Stimulated activated CD8-positive, alpha-beta memory T cell treated with anti-CD3 and anti-CD28 coated beads, Interleukin-15, amount 100 ng/mL, for 48 hours (primary cell): ENCODE measurements at places on chromosomes 1 and 21.

DNA sequence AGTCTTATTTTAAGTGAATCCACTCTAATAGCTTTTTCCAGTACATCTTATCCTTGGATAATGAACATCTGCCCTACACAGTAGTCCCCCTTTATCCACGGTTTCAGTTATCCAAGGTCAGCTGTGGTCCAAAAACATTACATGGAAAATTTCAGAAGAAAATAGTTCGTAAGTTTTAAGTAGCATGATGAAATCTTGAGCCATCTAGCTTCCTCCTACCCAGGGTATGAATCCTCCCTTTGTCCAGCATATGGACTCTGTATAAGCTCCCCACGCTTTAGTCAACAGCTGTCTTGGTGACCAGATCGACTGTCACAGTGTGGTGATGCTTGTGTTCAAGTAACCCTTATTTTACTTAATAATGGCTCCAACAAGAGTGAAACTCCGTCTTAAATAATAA is 2.6 kb downstream of the GLRX2 start:
- DNase-seq, result no peak

- no peak for DNase-seq
These were observed 953 bp upstream of the NDUFS2 start for GRCh38 chr1:161200992-161201835.

DNA sequence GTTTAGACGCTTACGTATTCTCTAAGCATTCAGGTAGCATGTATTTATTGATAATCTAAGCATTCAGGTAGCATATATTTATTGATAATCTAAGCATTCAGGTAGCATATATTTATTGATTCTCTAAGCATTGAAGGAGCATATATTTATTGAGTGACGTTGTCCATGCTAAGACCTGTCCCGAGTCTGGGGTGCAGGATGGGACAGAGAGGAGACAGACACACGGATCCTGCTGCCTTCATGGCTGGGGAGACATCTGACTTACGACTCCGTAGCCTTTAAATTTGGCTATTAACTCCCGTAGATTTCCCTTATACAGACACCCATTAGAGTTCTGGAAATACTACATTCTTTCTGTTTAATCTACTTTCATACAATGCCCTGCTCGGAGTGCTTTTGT is 982 bp downstream of the SCCPDH start:
- DNase-seq, result no peak

DNA sequence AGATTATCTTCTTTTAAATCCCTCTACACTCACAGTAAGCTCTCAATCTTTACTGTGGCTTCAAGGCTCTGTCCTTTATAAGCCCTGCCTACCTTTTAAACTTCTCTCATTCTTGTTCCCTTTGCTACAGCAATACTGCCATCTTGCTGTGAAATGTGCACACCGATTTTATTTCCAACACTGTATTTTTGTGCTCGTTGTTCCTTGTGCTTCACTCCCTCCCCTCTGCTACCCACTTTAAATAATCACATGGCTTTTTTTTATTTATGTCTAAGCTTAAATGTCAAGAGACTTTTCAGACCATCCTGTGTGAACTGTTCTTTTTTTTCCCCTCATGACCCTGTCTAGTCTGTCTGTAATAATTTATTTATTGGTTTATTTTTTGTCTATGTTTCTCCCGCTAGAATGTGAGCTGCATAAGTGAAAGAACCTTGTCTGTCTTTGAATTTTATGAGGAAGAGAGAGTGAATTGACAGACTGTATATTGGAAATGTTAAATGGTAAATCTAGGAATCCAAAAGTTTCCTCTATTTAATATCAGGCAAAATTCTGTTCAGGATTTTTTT is 45.7 kb downstream of the ABCD3 start:
- no peak for DNase-seq

- DNase-seq, result no peak
These were observed 6.2 kb upstream of the MAPKAPK2 start for GRCh38 chr1:206678490-206678889.

DNA sequence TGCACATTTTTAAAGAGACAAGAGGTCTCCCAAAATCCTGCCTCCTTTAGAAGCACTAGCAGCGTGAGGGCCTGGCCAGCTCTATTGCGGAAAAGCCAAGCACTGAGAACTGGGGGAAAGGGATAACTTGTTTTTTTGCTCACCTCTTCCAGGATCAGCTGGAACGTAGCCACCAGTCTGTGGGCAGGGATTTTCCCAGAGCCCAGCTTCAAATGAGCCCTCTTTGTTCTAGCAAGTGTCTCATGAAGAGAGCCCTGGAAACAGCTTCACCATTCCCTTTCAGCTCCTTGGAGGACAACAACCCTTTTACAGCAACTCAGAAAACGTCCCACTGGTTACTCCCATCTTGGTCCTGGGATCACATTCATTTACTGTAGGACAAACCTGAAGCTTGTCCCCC is 195.4 kb downstream of the LMX1A start:
- DNase-seq, result no peak

DNA sequence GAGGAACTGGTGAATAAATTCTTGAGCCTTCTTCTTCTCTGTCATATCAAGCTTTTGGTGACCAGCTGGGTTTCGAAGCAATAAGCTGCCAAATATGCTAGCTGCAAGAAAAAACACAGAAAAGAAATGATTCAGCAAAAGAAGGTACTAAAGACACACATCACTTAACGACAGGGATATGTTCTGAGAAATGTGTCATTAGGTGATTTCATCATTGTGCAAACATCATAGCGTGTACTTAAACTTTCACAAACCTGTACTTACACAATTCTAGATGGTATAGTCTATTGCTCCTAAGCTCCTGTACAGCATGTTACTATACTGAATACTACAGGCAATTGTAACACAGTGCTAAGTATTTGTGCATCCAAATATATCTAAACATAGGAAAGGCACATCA is 2.9 kb upstream of the MTF1 start:
- DNase-seq, result no peak

GRCh38 chr1:183227422-183228346 is 41.6 kb downstream of the LAMC2 start:
- DNase-seq, result peak; percentile 9

DNA sequence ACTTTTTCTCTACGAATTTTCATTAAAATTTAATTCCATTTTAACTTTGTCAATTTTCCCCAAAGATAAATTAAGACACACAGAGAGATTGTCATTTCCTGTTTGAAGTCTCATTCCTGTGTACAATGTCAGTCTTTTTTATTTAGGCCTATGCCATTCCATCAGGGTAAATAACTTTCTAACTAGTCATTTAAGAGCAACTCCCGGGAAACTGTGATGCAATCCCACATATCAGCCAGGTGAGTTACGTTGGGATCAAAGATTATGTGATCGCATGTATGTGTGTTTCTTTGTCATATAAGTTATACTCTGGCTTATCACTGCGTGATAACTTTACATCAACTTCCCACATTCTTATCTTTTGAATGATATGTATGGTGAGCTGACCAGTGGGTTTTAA is 86.1 kb upstream of the S1PR1 start:
- DNase-seq, result no peak

- no peak for DNase-seq
These were observed 28.4 kb upstream of the TMEM125 start for GRCh38 chr1:43241413-43241836.

DNA sequence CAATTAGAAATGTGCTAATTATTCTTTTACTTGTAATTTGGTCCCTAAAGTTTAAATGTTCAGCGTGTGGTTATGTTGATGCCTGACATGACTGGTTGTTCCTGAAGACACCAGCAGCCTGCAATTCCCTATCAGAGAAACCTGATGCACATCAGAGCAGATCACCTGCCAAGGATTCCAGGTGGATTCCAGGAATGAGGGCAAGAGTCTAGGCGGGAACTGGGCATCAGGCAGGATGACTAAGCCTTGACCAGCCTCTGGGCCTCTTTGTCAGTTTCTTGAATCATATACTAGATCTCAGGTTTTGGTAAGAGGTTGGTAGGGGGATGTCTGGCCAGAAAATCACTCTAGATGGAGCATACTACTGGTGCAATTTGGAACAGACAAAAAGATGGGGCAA is 130.7 kb upstream of the TNR start:
- DNase-seq, result no peak

GRCh38 chr1:206001476-206001888 is 1.7 kb downstream of the RAB7B start:
- DNase-seq, result peak; percentile 22

GRCh38 chr1:36223381-36223995 is 755 bp upstream of the THRAP3 start:
- no peak for DNase-seq

GRCh38 chr1:179105393-179105792 is 23.5 kb downstream of the TOR3A start:
- no peak for DNase-seq

DNA sequence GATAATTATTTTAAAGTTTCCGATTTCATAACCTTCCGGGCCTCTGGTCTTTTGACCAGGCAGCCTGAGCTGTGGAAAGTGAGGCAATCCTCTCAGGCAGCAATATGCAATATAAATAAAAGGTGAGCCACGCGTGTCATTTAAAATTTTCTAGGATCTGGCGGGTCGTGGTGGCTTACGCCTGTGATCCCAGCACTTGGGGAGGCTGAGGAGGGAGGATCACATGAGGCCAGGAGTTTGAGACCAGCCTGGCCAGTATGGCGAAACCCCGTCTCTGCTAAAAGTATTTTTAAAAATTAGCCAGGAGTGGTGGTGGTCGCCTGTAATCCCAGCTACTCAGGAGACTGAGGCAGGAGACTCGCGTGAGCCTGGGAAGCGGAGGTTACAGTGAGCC is 546 bp upstream of the ZNF695 start:
- no peak for DNase-seq

DNA sequence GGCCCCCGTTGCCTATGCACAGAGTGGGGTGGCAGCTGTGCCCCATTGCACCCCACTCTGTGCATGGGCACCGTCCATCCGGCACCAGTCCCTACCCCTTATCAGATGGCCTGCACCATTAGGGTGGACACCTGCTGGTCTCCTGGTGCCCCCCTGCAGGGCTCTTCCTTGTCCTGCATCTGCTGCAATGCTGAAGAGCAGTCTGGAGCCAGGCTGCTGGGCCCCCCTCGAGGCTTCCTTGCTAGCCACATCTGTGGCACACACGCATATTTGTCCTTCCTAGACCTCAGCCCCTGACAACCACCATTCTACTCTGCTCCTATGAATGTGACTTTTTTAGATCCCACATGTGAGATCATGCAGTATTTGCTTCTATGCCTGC is 56.4 kb downstream of the COL18A1 start:
- DNase-seq, result no peak

DNA sequence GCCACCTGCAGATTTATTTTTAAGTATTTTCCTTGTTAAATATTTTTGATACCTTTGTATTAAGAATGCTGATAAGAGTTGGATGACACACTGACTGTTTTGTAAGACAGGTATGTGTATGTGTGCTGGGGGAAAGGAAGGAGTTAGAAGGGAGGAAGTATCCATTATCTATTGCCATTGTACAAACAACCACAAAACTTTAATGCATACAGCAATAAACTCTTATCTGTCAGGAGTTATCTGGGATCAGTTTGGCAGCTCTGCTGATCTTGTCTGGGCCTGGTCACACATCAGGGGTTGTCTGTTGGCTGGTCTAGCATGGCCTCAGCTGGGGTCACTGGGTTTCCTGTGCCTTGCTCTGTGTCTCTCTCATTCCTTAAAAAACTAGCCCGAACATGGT is 423.9 kb upstream of the USP24 start:
- DNase-seq, result no peak

GRCh38 chr1:193014400-193014799 is 44.8 kb downstream of the UCHL5 start:
- no peak for DNase-seq

- DNase-seq, result peak; percentile 14
These were observed 57.5 kb downstream of the BCL9 start for GRCh38 chr1:147598621-147599361.

DNA sequence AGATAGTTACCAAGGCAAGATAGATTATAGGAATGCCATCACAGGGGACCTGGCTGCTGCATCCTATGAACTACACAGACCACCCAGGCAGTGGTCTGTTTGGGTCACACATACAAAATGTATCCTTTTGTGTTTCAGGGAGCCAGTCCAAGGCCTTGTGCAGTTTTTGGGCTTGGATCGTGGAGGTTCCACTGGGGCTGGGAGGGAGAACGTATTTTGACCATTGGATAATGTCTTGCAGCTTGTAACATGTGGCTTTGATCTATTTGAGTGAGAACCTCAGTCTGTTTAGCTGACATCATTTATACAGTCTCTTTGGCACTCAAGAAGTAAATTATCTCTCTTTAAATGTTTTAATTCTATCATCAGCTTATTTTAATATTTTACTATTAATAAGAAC is 147.3 kb downstream of the DUSP10 start:
- no peak for DNase-seq

DNA sequence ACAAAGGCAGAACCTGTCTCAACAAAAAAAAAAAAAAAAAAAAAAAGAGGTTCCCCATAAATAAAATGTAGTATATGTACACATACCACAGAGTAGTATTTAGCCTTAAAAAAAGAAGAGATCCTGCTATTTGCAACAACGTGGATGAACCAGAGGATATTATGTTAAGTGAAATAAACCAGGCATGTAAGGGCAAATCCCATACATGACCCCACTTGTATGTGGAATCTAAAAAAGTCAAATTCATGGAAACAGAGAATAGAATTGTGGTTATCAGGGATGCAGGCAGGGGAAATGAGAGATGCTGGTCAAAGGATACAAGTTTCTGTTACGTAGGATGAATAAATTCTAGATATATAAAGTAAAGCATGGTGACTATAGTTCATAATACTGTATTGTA is 16.7 kb downstream of the SLC44A3 start:
- DNase-seq, result no peak

- no peak for DNase-seq
These were observed 55.0 kb downstream of the NTMT2 start for GRCh38 chr1:170200621-170201397.

- DNase-seq, result no peak
These were observed 7.5 kb upstream of the TTC34 start for GRCh38 chr1:2808831-2809605.

- DNase-seq, result no peak
These were observed 24.5 kb upstream of the TSPAN2 start for GRCh38 chr1:115113766-115114165.

- no peak for DNase-seq
These were observed 39.6 kb upstream of the TBX15 start for GRCh38 chr1:119027759-119028158.

DNA sequence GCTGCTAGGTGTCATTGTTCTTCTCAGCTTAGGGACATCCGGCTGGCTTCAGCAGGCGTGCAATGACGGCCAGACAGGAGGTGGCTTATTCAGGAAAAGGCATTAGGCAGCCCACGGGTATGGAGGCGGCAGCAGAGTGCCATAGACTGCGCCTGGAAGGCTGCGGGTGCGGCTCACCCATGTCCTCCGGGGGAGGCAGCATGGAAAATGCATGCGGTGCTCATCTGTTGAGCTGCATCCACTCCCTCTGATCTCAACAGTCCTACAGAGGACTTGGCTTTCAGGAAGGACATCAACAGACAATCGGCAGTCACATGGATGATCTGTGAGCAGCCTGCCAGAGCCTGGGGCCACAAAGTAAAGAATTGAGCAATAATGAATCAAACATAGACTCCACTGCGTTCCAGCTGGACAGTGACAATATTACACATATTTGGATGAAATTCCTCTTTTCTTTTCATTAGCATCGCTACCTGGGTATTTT is 42.9 kb downstream of the UMODL1 start:
- DNase-seq, result no peak

GRCh38 chr1:33013791-33014190 is 22.9 kb downstream of the AK2 start:
- DNase-seq, result no peak

GRCh38 chr21:41322496-41323382 is 6.1 kb downstream of the FAM3B start:
- no peak for DNase-seq
